ENCODE measurements at places on chromosomes 7 and 10. TPM values are rescaled to one million over a fixed set of nuclear protein-coding genes. Genes with fewer than 3 reads are reported as not detected.

Gene ZCWPW1
- total RNA-seq: 6.2 TPM

GRCh38 chr7:42392826-42393225, 155.8 kb upstream of the GLI3 start:
- DNase-seq: no peak

Gene NRAP
- total RNA-seq: not detected

- no peak for DNase-seq
Observed at GRCh38 chr10:2899246-2899951, 167.9 kb upstream of the PFKP start.

GRCh38 chr10:17984563-17984962, 32.8 kb downstream of the SLC39A12 start:
- no peak for DNase-seq

DNA sequence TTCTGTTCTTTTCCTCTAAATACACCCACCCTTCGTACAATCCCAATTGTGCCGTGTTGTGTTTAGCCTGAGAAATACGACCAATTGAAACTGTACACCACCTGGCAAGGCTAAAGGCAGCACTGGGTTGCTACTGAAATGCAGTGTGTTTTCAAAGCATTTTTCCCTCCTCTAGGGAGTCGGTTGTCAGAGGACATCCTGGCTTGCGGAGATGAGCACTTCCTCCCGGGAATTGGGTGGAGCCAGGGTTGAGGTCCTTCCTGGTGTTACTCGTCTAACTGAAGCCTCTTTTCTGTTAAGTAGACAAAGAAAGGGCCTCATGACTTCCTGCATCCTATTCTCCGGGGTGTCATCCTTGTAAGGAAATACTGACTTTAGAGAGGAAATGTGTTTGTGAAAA, 133.5 kb downstream of the MTPAP start:
- DNase-seq: no peak

Gene OR13A1
- total RNA-seq: not detected

Gene CLCN1
- 0.10 TPM for total RNA-seq

DNA sequence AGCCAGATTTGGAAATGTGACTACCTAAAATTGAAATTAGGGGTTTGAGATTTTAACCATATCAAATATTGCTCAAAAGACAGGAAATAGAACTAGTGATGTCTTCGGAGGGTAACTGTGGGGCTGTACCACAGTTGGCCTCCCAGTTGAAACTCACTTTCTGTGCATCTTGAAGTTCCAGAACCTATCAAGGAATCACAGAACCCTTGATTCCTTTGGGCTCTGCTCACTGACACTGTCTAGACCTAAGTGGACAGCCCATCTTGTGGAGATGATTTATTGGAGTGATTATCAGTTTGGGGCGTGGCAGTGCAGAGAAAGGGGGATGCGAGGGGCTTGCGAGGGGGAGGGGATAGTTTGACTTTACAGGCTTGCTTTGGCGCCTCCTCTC, 134.2 kb upstream of the GJD4 start:
- no peak for DNase-seq

GRCh38 chr10:26215396-26215934, 1.1 kb upstream of the GAD2 start:
- no peak for DNase-seq

- peak; percentile 88 for DNase-seq
Observed at GRCh38 chr7:100583132-100584053, 2.5 kb downstream of the LRCH4 start.

- no peak for DNase-seq
Observed at GRCh38 chr7:157576415-157576814, 239.6 kb downstream of the DNAJB6 start.

GRCh38 chr7:26370011-26370410, 78.3 kb downstream of the SNX10 start:
- no peak for DNase-seq

DNA sequence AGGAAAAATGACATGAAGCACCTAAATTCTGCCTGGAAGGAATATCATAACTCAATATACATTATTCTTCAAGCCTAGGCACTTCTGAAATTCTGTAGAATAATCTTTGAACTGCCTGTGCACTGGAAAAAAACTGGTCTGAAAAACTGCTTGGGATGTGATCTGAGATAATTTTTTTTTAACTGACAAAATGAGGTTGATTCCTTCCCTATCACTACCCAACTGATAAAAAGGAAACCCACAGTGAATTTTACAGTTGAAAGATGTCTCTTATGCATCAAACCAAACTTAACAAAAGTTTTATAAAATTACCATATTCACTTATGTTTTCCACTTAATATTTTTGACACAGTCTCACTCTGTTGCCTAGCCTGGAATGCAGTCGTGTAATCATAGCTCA, 67.2 kb upstream of the FAM133B start:
- DNase-seq: no peak

- DNase-seq: no peak
Observed at GRCh38 chr7:68682910-68683309, 915.4 kb upstream of the AUTS2 start.

GRCh38 chr7:26321435-26321834, 29.8 kb downstream of the SNX10 start:
- DNase-seq: no peak

Gene NPSR1
- not detected for total RNA-seq

DNA sequence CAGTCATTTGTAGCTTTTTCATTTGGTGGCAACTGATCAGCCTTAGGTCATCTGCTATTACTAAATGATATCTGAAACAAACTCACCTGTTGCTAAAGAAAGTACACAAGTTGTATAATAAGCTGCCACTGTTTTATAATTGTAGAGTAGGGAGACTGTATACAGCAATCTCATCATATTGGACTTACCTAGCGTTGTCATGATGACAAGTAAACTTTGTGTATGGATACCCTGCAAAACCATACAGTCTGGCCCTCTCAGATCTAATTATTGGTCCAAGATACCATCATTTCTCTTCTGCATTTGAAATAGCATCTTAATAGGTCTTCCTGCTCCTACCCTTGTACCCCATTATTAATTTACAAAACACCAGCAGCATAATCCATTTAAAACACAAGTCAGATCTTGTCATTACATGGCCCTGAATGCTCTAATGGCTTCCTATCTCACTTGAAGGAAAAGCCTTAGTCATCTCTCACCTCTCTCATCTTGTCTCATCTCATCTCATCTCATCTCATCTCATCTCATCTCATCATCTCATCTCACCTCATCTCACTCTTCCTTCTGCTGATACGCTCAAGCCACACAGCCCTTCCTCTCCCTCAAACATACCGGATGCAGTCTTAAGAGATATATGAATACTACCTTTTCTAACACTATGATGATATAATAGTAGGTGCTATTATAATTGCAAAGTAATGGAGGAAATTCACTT, 540.6 kb downstream of the MDFIC start:
- no peak for DNase-seq

- DNase-seq: no peak
Observed at GRCh38 chr7:42735081-42735480, 176.8 kb downstream of the C7orf25 start.

Gene SUN3
- not detected for total RNA-seq

All from upper lobe of left lung (tissue), 6 donors.